ENCODE measurements at places on chromosomes 3 and 15.

DNA sequence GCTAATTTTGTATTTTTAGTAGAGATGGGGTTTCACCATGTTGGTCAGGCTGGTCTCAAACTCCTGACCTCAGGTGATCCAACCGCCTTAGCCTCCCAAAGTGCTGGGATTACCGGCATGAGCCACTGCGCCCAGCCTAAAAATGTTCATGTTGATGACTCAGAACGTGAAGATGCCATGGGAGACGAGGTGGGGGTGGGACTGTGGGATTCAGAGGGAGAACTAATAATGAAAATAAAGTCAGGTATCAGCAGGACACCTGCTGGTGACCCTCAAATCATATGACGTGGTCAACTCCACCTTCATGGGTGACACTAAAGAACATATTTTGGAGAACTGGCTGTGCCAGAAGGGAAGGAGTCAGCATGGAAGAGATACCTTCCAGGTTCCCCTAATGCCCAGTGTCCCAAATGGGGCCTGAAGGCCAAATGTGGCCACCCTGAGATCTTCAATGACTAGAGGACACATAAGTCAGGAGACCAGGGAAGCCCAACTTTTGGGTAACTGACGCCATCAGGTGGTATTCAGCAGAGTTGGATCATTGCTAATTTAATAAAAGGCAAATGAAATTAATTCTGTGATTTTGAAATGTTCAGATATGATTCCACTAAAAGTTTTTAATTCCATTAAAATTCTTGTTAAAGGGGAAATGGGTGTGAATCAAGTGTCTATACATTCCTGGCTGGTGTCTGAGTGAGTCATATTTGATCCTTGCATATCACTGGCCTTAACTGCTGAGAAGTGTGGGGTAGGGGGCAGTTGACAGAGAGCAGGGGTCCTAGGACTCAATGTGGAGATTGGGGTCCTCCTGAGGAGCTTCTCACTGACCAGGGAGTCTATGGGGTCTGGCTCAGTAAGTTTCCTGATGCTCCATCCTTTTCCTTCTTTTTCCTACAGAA is 88.6 kb upstream of the GSK3B start:
- no peak for DNase-seq

- no peak for DNase-seq
These were observed 60.1 kb downstream of the VGLL3 start for GRCh38 chr3:86930831-86931230.

DNA sequence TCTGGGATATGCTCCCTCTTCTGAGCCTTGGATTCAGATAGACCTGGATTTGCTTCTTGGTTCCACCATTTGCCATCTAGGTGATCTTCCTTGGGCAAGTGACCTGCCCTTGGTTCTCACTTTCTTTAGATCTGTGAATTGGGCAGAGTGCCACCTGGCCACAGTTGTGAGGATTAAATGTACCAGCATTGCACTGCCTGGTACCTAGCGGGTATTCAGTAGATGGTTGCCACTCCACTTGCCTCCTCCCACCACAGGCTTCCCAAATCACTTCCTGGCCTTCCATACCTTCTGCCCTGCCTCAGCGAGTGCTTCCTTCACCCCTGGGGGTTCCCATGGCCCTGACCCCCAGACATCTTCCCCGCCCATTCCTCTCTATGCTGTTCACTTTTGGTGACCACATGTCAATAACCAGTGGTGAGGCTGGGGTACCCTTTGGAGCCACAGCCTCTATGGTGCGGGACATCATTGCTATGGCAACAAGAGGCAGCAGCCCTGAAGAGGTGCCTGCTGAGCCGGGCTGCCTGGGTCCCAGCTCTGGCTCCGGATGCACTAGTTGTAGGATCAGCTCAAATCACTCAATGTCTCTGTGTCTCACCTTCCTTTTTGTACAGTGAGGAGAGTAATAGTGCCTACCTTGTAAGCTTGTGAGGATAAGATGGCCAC is 40.5 kb downstream of the CMTM7 start:
- no peak for DNase-seq

DNA sequence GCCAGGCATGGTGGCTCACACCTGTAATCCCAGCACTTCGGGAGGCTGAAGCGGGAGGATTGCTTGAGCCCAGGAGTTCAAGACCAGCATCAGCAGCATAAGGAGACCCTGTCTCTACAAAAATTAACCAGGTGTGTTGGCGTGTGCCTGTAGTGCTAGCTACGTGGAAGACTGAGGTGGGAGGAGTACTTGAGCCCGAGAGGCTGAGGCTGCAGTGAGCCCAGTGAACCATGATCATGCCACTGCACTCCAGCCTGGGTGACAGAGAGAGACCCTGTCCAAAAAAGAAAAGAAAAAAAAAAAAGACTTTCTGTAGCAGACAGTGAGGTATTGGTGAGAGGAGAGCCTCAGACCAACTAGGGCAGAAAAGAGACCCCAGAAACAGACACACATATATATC is 263.8 kb downstream of the XXYLT1 start:
- DNase-seq, result no peak

GRCh38 chr15:74642734-74643664 is 27.4 kb downstream of the CLK3 start:
- DNase-seq, result no peak

GRCh38 chr3:194870394-194871110 is 184.9 kb downstream of the FAM43A start:
- DNase-seq, result peak; percentile 13

DNA sequence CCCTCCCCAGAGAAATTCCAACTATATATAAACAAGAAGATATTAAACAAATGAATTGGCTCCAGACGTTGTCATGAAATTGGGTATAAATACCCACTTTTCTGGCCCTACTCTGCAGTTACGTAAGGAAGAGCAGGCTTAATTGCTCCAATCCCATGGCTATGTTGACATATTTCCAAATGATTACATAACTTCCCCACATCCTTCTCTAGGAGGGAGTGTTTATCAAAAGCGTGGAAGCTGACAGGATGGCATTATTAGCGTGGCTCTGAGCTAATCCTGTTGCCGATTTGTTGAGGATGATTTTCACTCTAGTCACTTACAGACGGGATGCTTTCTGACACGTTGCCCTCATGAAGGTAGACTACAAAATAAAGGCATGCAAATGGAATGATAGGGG is 347.5 kb upstream of the TMCO5A start:
- no peak for DNase-seq

- DNase-seq, result no peak
These were observed 200.3 kb upstream of the IL12A start for GRCh38 chr3:159788291-159788690.

- no peak for DNase-seq
These were observed 96.0 kb upstream of the MELTF start for GRCh38 chr3:197125636-197126035.

- DNase-seq, result no peak
These were observed 44.9 kb downstream of the LIPC start for GRCh38 chr15:58476525-58477162.

DNA sequence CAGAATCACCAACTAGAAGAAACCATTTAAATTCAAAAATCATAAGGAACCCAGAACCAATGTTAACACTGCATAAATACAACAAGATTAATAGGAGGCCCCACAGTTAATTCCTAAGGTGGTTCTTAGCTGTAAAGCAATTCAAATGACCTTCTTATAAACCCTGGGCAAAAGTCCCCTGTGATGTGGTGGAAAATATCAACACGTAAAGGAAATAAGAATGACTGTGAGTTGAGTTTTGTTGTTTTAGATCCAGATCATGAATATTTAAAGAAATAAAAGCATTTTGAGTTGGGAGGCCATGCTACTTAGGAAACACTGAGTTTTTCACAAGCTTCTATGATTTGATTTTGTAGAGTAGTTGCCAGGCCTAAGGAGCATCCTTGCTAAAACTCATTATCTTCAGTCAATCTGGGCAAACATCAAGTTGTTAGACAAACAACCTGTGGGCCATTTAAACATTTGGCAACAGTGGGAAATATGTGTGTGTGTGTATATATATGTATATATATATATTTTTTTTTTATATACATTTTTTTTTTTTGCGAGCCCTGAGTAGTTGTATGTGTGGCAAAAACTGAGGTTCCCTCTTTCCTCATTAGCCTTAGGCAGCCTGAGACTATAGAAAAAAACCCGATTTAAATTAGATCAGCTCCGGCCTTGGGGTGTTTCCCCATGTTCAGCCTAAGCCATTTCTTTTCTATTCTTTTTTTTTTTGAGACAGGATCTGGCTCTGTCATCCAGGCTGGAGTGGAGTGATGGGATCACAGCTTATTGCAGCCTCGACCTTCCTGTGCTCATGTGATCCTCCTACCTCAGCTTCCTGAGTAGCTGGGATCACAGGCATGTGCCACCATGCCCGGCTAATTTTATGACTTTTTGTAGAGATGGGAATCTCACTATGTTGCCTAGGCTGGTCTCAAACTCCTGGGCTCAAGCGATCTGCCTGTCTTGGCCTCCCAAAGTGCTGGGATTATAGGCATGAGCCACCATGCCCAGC is 8.0 kb upstream of the PXK start:
- no peak for DNase-seq

- no peak for DNase-seq
These were observed 277.4 kb downstream of the EPHB1 start for GRCh38 chr3:135072431-135072830.

DNA sequence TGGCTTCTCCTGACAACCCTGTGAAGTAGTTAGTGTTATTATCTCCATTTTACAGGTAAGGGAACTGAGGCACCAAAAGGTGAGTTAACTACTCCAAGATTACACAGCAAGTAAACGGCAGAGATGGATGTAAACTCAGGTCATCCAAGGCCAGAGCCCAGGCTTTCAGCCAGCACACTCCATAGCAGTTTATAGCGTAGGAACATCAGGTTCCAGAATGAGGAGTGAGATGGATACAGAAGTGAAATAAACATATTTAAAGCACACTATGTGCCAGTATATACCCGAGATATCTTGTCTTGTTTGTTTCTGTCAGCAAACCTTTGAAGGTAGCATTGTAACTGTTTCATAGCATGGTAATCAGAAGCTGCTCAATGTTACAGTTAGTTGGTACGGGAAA is 279.0 kb downstream of the OXSM start:
- DNase-seq, result no peak

DNA sequence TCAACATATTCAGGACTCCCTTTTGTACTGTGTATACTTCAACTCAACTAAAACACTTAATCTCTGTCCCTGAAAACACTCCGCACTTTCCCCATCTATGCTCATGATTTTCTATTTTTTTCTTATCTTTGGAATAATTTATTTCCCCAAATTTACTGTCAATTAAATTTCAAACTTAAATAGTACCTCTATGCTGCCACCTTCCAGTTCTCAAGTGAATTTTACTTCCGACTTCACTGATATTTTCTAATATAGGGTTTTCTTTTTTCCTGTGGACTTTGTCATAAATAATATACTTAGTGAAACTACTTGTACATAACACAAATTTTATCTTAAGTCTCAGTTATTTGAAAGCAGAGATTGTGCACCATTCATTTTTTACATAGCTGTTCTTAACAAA is 1303.3 kb downstream of the OTOL1 start:
- DNase-seq, result no peak

DNA sequence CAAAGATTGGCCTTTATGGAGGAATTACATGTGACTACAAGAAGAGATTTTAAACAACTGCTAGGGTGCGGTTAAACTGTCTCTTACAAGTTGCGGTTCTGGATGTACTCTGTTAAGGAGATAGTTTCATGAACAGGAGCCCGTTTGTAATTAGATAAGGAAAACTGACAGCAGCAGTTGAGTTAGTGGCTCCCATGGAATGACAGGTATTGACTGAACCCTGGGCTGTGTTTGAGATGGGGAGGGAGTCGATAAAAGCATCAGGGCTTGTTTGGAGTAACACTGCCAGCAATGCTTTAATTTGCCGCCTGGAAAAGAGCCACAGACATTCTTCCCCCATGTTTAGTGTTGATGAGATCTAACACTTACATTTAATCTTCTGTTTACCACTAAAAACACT is 139.9 kb downstream of the ROBO2 start:
- DNase-seq, result no peak

DNA sequence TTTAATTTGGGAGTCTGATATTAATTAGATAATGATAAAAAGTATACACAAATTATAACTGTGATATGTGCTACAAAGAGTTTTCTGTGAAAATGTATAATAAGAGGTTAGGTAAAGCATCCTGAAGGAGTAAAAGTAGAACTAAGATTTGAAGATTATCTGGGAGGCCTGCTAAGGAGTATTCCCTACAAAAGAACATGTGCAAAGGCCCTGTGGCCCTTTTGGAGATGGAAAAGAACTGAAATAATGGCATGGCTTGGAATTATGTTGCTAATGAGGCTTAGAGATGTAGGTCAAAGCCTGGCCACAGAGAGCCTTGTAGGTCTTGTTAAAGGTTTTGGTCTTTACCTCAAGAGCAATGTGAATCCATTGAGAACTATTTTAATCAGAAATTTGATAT is 82.0 kb downstream of the ZIC4 start:
- no peak for DNase-seq

DNA sequence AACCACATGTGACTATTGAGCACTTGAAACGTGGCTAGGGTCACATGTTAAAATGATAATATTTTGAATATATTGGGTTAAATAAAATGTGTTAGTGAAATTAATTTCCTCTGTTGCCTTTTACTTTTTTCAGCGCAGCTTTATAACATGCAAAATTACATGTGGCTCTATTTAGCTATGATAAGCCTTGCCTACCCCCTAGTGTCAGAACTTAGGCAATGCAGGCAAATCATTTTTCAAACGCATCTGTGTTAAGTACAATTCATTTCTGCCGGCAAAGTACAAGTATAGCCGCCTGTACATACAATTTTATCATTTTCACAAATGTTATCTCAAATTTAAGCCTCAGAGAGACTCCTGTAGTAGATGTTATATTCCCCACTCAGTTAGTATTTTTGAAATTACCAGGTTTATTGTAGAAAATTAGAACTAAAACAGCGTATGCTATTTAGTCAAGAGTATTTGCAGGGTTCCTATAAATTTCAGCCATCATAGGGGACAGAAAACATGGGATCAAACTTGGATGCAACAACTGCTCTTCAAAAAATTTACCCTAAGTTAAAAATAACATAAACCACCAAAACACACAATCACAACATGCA is 56.1 kb downstream of the TAFA4 start:
- peak; percentile 25 for DNase-seq

DNA sequence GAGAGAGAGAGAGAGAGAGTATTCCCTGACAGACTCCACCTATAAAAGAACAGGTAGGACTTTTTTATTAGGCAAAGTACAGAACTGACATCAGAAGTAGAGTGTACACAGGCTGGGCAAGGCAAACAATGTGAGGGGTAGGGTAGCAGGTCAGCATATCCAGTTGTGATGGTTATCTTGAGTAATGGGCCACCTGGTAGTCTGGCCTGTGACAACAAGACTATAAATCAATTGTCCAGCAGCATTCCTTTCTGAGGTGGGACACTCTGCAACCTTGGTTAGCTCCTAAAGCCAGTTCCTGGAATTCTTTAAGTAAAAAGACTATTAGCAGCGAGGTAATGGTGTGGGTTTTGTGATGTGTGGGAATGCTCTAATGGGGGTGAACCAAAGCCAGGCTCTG is 14.9 kb upstream of the TMCC1 start:
- DNase-seq, result no peak
